ENCODE measurements at places on chromosomes 1 and 21. TPM values are rescaled to one million over a fixed set of nuclear protein-coding genes. Genes with fewer than 3 reads are reported as not detected.

The NTNG1 gene
- 42.3 TPM for total RNA-seq

The BMP8A gene
- total RNA-seq, result 0.53 TPM

The C1QTNF12 gene
- total RNA-seq, result 0.76 TPM

The HENMT1 gene
- total RNA-seq, result 3.0 TPM

The CRYZL1 gene
- 22.3 TPM for total RNA-seq

The S100A3 gene
- total RNA-seq, result 6.9 TPM

The WNT3A gene
- total RNA-seq, result not detected

The PWP2 gene
- 6.1 TPM for total RNA-seq

The ZNF593OS gene
- not detected for total RNA-seq

The APCS gene
- total RNA-seq, result not detected

The CFAP410 gene
- 14.8 TPM for total RNA-seq

The NUP133 gene
- total RNA-seq, result 29.9 TPM

The MSH4 gene
- not detected for total RNA-seq

The OR2T27 gene
- total RNA-seq, result not detected

The OR2AK2 gene
- total RNA-seq, result not detected

The UBE2U gene
- not detected for total RNA-seq

The LRRC53 gene
- total RNA-seq, result not detected

The ACTN2 gene
- total RNA-seq, result not detected

The MYBPH gene
- not detected for total RNA-seq

The FCGR1A gene
- total RNA-seq, result not detected

The FOXO6 gene
- total RNA-seq, result not detected

The GALNT2 gene
- 67.2 TPM for total RNA-seq

The C1orf141 gene
- total RNA-seq, result not detected

The SOAT1 gene
- 17.1 TPM for total RNA-seq

The CFHR5 gene
- not detected for total RNA-seq

The COL16A1 gene
- total RNA-seq, result 5.3 TPM

The NBPF10 gene
- total RNA-seq, result 0.47 TPM

The TNFSF18 gene
- total RNA-seq, result 59.4 TPM

The CFAP141 gene
- not detected for total RNA-seq

The MROH9 gene
- not detected for total RNA-seq

The SNX7 gene
- total RNA-seq, result 35.6 TPM

The VWA5B1 gene
- not detected for total RNA-seq

The GRHL3 gene
- not detected for total RNA-seq

The PBX1 gene
- total RNA-seq, result 8.7 TPM

The KIF26B gene
- 4.0 TPM for total RNA-seq

The POLR3GL gene
- 18.7 TPM for total RNA-seq

The USH2A gene
- not detected for total RNA-seq

The GLIS1 gene
- 1.6 TPM for total RNA-seq
